ENCODE measurements at places on chromosomes 7 and 10. TPM values are rescaled to one million over a fixed set of nuclear protein-coding genes. Genes with fewer than 3 reads are reported as not detected.

- DNase-seq, result no peak
- no peak overlapping the region for H3K27ac ChIP-seq
- H3K4me1 ChIP-seq, result peaks cover 2% of the 10 kb centered on the region
- no peak overlapping the region for H3K4me3 ChIP-seq
Measured at GRCh38 chr7:42091461-42092291, 145.3 kb downstream of the GLI3 start.

DNA sequence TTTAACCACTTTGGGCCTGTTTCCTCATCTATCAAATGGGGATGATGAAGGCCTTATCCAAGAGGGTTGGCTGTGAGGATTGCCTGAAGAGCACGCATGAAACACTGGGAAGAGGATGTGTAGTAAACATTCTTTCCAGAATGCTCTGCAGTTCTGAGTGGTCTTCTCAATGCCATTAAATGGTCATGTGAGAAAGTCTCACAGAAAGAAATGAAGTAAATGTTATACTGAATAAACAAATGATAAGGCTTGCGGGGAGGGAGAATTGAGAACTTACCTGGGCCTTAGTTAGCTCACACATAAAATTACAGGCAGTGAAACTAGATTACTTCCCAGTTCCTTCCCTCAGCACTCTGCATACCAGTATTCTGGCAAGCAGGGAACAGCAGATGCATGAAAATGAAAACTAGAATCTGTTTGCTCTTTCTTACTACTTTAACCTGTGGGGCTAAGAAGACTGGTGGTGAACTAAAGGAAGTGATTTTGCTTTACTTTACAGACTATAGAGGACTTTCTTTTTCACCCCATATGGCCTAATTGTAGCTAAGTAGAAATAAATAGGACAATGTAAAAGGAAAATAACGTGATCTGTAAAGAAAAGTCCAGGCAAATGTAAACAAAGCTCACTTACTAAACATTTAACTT is 135.3 kb upstream of the CCDC6 start:
- H3K27ac ChIP-seq, result no peak overlapping the region
- H3K27me3 ChIP-seq, result no peaks in the 10 kb centered on the region
- no peak for DNase-seq
- H3K4me3 ChIP-seq, result no peak overlapping the region
- no peaks in the 10 kb centered on the region for H3K4me1 ChIP-seq

GRCh38 chr10:11742009-11742778 is at the start of gene ECHDC3:
ECHDC3 (plus strand) TSS chr10:11742382; CDS start chr10:11742577, 195 bp downstream.
- H3K27me3 ChIP-seq, result no peaks in the 10 kb centered on the region
- H3K36me3 ChIP-seq, result no peaks in the 10 kb centered on the region
- DNase-seq, result peak; percentile 77
- H3K4me3 ChIP-seq, result peak within 1 kb of the TSS; percentile 63
- H3K4me1 ChIP-seq, result no peaks in the 10 kb centered on the region

DNA sequence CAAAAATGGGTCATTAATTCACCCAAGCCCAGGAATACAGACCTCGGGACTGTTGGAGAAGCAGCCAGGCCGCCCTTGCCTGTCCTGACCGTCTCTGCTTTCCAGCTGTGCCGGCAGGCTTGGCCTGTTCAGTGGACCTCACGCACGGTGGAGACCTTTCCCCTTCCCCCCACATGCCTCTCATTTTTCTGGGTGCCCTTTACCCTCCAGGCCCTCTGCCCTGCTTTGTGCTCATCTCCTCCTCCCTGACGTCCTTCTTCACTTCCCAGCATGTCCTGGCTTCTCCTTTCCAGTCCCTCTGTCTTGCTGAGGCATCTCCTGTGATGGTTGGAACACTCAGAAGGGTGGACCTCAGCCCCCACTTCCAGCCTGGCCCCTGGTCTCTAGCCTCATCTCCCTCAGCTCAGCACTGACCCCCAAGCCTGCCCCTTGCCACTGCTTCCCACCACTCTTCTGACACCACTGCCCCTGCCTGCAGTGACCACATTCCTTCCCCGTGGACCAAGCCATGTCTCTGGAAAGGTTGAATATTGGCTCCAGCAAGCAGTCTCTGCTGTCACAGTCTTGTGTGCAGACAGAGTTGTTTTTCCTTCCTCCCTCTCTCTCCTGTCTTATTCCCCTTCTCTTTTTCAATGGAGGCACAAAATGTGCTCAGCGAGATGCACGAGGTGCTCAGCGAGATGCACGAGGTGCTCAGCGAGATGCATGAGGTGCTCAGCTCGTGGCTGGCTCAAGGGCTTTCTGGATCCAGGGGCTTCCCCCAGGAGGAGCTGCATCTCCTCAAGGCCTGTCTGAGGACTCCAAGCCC is 14.9 kb downstream of the BAG3 start:
- H3K27ac ChIP-seq, result peak overlapping the region; percentile 88
- H3K4me3 ChIP-seq, result no peak overlapping the region

- no peaks in the 10 kb centered on the region for H3K36me3 ChIP-seq
- no peaks in the 10 kb centered on the region for H3K27me3 ChIP-seq
- H3K4me3 ChIP-seq, result no peak overlapping the region
- no peaks in the 10 kb centered on the region for H3K4me1 ChIP-seq
- no peak overlapping the region for H3K27ac ChIP-seq
Measured at GRCh38 chr10:3655528-3655927, 129.5 kb downstream of the KLF6 start.

GRCh38 chr7:18364396-18364795 is 131.2 kb upstream of the HDAC9 start:
- H3K36me3 ChIP-seq, result no peaks in the 10 kb centered on the region
- no peak overlapping the region for H3K27ac ChIP-seq
- H3K27me3 ChIP-seq, result no peaks in the 10 kb centered on the region
- no peak for DNase-seq

DNA sequence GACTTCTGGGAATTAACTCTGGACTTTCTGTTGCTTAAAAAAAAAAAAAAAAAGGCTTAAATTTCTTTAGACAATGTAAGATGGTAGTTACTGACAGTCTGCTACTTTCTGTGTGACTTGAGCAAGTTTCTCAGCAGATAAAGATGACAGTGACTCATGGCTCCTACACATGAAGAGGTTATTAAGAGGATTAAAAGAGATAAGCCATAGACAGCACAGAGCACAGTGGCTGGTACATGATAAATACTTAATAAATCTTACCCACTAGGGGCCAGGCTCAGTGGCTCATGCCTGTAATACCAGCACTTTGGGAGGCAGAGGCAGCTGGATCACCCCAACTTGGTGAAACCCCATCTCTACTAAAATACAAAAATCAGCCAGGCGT is 174.8 kb downstream of the JAZF1 start:
- no peaks in the 10 kb centered on the region for H3K36me3 ChIP-seq
- DNase-seq, result no peak
- H3K4me1 ChIP-seq, result no peaks in the 10 kb centered on the region
- H3K27ac ChIP-seq, result no peak overlapping the region
- no peak overlapping the region for H3K4me3 ChIP-seq
- no peaks in the 10 kb centered on the region for H3K27me3 ChIP-seq

GRCh38 chr10:18068401-18068800 is 71.8 kb upstream of the CACNB2 start:
- H3K27ac ChIP-seq, result no peak overlapping the region
- no peaks in the 10 kb centered on the region for H3K27me3 ChIP-seq
- no peak overlapping the region for H3K4me3 ChIP-seq
- DNase-seq, result no peak

DNA sequence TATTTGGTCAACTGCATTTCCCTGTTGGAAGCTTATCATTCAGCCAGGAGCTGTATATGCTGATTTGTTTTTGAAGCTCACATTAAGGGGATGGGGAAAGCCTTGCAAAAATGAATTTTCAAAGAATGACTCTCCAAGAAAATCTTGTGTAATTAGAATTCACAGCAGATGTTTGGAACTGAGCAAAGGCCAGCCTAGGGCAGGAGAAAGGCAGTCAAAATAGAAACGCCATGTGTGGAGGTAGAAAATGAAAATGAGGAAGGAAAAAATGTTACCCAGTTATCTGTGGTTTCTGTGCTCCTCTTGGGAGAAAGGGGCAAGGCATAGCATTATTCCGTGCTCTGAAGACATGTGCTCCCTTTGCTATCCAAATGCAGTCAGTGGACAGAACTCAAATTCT is 93.5 kb downstream of the NRP1 start:
- H3K4me3 ChIP-seq, result no peak overlapping the region
- H3K27ac ChIP-seq, result no peak overlapping the region
- DNase-seq, result no peak
- no peaks in the 10 kb centered on the region for H3K4me1 ChIP-seq

GRCh38 chr7:96414931-96415292 is 93.0 kb upstream of the SLC25A13 start:
- no peaks in the 10 kb centered on the region for H3K36me3 ChIP-seq
- H3K4me3 ChIP-seq, result no peak overlapping the region
- peaks cover 8% of the 10 kb centered on the region for H3K4me1 ChIP-seq
- H3K27ac ChIP-seq, result no peak overlapping the region
- peak; percentile 70 for DNase-seq

- DNase-seq, result no peak
- H3K4me1 ChIP-seq, result peaks cover 8% of the 10 kb centered on the region
- no peaks in the 10 kb centered on the region for H3K36me3 ChIP-seq
- H3K27ac ChIP-seq, result no peak overlapping the region
- H3K4me3 ChIP-seq, result no peak overlapping the region
Measured at GRCh38 chr7:129903935-129904334, 48.8 kb downstream of the UBE2H start.

DNA sequence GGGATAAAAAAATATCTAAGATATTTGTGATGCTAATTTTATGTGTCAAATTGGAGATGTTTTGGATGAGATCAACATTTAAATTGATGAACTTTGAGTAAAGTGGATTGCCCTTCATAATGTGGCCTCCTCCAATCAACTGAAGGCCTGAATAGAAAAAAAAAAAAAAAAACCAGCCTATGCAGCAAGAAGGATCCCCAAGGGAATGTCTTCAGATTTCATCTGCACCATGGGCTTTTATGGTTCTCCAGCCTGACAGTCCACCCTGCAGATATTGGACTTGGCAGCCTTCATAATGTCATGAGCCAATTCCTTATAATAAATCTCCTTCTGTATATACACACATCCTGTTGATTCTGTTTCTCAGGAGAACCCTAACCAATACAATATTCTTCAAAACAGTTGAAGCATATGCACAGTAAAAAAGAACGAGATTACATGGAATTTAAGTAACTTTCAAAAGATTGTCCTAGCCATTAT is 316.9 kb upstream of the PLXDC2 start:
- no peaks in the 10 kb centered on the region for H3K27me3 ChIP-seq
- H3K4me3 ChIP-seq, result no peak overlapping the region
- no peak for DNase-seq
- H3K27ac ChIP-seq, result no peak overlapping the region
- no peaks in the 10 kb centered on the region for H3K4me1 ChIP-seq

GRCh38 chr10:71423250-71423649 is 26.5 kb downstream of the CDH23 start:
- H3K27me3 ChIP-seq, result no peaks in the 10 kb centered on the region
- H3K36me3 ChIP-seq, result no peaks in the 10 kb centered on the region
- H3K4me1 ChIP-seq, result no peaks in the 10 kb centered on the region
- H3K27ac ChIP-seq, result no peak overlapping the region
- DNase-seq, result no peak

- no peak overlapping the region for H3K27ac ChIP-seq
- H3K27me3 ChIP-seq, result no peaks in the 10 kb centered on the region
- H3K4me1 ChIP-seq, result no peaks in the 10 kb centered on the region
- H3K4me3 ChIP-seq, result no peak overlapping the region
- no peak for DNase-seq
- no peaks in the 10 kb centered on the region for H3K36me3 ChIP-seq
Measured at GRCh38 chr7:138049505-138050116, 26.6 kb upstream of the AKR1D1 start.

GRCh38 chr10:13973742-13974141 is 357.0 kb downstream of the FRMD4A start:
- no peaks in the 10 kb centered on the region for H3K27me3 ChIP-seq
- no peak overlapping the region for H3K4me3 ChIP-seq
- H3K36me3 ChIP-seq, result no peaks in the 10 kb centered on the region
- H3K4me1 ChIP-seq, result no peaks in the 10 kb centered on the region
- DNase-seq, result no peak

DNA sequence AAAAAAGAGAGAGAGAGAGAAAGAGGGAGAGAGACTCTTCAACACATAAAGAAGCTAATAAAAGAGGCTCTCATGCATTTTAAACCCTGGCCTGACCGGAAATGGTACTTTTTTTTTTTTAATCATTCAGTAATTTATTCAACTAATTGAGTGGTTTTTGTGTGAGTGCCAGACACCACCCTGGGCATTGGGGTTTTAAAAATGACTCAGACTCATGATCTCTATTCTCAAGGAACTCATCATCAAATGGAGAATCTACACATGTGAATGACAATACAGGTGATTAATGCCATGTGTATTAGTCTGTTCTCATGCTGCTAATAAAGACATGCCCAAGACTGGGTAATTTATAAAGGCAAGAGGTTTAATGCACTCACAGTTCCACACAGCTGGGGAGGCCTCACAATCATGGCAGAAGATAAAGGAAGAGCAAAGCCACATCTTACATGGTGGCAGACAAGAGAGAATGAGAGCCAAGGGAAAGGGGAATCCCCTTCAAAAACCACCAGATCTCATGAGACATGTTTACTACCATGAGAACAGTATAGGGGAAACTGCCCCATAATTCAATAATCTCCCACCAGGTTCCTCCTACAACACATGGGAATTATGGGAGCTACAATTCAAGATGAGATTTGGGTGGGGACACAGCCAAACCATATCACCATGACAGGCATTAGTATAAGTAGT is 158.5 kb upstream of the AUTS2 start:
- no peaks in the 10 kb centered on the region for H3K27me3 ChIP-seq
- H3K36me3 ChIP-seq, result no peaks in the 10 kb centered on the region
- H3K4me3 ChIP-seq, result no peak overlapping the region
- no peak overlapping the region for H3K27ac ChIP-seq
- no peaks in the 10 kb centered on the region for H3K4me1 ChIP-seq
- no peak for DNase-seq

DNA sequence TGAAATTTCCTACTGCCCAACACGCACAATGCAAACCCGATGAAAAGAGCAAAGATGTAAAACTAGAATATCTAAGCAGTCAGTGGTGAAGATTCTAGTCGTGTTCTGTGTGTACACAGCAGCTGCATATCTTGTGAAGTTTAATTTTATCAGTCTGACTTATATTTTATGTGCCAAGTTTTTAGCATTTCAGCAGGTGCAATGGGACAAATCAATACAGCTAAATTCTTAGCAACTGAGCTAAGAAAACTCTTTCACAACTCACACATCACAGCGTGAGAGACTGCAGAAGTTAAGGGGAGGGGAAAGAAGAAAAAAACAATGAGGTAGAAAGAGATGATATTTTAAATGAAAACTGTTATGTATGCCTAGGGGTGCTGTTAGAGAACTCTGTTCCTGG is 164.9 kb upstream of the NEBL start:
- H3K4me1 ChIP-seq, result no peaks in the 10 kb centered on the region
- H3K4me3 ChIP-seq, result no peak overlapping the region
- no peak for DNase-seq
- no peak overlapping the region for H3K27ac ChIP-seq
- no peaks in the 10 kb centered on the region for H3K36me3 ChIP-seq

- H3K27ac ChIP-seq, result no peak overlapping the region
- no peaks in the 10 kb centered on the region for H3K36me3 ChIP-seq
- no peaks in the 10 kb centered on the region for H3K27me3 ChIP-seq
- H3K4me1 ChIP-seq, result no peaks in the 10 kb centered on the region
Measured at GRCh38 chr10:63553031-63553430, 31.8 kb downstream of the REEP3 start.

The CYP26C1 gene
- total RNA-seq, result 0.35 TPM

The LIPF gene
- not detected for total RNA-seq

The UBE2D4 gene
- total RNA-seq, result 21.4 TPM

The RAPGEF5 gene
- 67.8 TPM for total RNA-seq

The TEX47 gene
- total RNA-seq, result not detected

The ADAM12 gene
- total RNA-seq, result 3.3 TPM

The FAM180A gene
- 1.7 TPM for total RNA-seq

The TYW1B gene
- 2.9 TPM for total RNA-seq

The NEUROD6 gene
- not detected for total RNA-seq

The FRG2B gene
- total RNA-seq, result not detected

The FGFBP3 gene
- total RNA-seq, result 2.7 TPM

The THNSL1 gene
- 5.4 TPM for total RNA-seq

The NIPSNAP2 gene
- 64.4 TPM for total RNA-seq

The SLC18A3 gene
- total RNA-seq, result not detected

The KDM7A gene
- total RNA-seq, result 14.2 TPM
